ENCODE measurements at places on chromosomes 13 and 19. TPM values are rescaled to one million over a fixed set of nuclear protein-coding genes. Genes with fewer than 3 reads are reported as not detected.

RSPH6A gene
- total RNA-seq, result not detected

ZNF554 gene
- 6.9 TPM for total RNA-seq

ZNF791 gene
- 17.9 TPM for total RNA-seq

DENND1C gene
- total RNA-seq, result 2.9 TPM

ZNF709 gene
- 3.7 TPM for total RNA-seq

ZNF83 gene
- total RNA-seq, result 78.6 TPM

TNNI3 gene
- not detected for total RNA-seq

DNA sequence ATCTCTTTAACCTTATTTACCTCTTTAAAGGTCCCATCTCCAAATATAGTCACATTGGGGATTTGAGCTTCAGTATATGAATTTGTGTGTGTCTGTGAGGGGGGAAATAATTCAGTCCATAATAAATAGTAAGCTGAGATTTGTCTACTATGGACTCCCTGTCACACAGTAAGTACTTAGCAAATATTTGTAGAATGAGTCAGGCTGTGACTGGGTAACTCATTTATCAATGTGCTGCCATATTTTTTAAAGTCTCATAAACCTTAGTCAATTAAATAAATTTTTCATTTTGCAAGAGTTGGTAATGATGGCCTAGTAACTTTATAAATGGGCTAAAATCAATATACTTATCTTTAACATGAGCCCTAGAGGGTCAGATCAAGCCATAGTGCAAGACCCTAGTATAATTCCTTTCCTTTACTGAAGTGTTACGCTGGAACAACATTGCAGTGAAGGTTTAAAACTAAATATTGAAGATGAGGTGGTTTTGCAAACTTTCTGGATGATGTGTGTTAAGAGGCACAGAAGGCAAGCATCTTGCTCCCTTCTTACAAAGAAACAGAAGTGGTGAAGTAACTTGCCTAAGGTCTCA, 305.1 kb downstream of the KCNRG start:
- no peak for DNase-seq
- H3K27ac ChIP-seq, result no peak overlapping the region
- no peaks in the 10 kb centered on the region for H3K36me3 ChIP-seq
- H3K27me3 ChIP-seq, result no peaks in the 10 kb centered on the region
- H3K4me1 ChIP-seq, result peaks cover 8% of the 10 kb centered on the region

DNA sequence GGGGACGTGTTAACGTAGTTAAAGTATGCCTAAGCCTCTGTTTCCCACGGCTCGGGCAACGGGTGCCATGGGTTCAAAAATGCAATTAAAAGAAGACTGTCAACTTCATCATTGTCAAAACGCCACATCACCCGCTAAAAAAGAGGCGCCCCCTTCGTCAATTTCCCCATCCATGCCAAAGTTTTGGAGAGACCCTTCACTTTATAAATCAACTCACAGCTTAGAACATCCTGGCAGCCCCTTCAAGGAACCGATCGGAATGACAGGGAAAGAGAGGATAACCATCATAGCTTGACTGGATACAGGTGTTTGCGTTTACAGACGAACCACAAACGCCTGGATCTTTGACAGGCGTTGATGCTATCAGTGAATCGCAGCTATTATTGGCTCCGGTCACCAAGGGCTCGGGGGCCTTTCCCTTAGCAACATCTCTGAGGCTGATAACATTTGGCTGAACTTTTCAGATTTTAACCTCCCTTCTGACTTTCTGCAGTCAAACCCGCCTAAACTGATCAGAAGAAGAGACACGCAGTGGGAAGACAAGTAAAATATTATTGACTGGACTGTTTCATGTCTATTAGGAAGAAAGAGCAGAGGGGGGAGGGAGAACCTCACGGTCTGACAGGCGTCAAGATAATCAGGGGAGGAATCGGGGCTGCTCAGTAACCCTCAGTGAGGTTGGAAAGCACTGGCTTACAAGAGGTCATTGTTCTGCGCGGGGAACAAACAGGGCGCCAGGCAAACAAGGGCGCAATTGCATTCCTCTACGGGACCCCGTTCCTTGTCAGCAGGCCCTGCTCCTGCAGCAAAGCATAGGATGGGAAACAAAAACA, 322.5 kb upstream of the ZNF507 start:
- no peak overlapping the region for H3K4me3 ChIP-seq
- H3K27ac ChIP-seq, result no peak overlapping the region
- DNase-seq, result no peak
- H3K4me1 ChIP-seq, result peaks cover 7% of the 10 kb centered on the region

DNA sequence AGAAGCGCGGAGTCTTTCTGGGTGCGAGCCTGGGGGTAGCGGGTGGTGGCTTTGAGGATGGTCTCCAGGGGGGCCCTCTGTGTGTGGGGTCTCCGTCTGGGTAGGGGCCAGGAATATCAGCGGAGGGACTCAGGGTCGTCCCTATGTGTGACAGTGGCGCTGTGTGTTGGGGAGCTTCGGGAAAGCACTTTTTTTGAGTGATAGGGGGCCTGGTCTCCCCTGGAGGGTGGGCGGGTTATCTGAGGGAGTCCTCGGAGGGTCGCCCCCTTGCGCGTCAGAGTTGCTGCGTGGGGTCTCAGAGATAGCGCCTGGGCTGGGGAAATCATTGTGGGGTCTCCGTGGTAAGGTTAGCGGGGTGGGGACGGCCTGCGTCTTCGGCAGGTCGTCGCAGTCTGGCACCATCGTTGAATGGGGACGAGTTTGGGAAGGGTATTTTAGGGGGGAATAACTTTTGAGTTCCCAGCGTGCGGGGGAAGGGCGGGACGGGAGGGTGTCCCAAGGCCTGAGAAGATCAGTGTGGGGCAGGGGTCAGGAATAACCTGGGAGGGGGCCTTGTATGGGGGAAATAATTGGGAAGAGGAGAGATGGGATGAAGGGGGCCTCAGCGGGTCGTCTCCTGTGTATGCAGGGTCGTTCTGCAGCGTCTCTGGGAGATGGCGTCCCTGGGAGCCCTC, 857 bp downstream of the IER2 start:
- H3K27me3 ChIP-seq, result no peaks in the 10 kb centered on the region
- no peaks in the 10 kb centered on the region for H3K36me3 ChIP-seq
- peaks cover 30% of the 10 kb centered on the region for H3K4me1 ChIP-seq
- peak overlapping the region; percentile 91 for H3K4me3 ChIP-seq
- DNase-seq, result peak; percentile 92

DNA sequence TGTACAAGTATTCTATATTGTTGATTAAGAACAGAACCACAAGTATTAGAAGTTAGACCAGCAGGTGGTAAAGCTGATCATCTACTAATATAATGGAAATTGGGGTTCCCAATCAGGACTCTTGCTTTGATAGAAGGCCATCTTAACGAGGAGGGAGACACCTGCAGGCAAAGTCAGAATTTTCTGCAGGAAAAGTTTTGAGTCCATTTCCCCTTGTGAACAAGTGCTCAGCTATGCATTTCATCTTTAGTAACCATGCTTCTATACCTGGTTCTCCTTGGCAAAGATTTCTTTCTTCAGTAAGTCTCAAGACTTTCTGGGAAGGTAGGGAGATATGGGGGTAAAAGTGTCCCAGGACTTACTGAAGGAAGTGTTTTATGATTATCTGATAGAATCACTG, 36.1 kb upstream of the USPL1 start:
- H3K36me3 ChIP-seq, result no peaks in the 10 kb centered on the region
- no peak for DNase-seq
- no peak overlapping the region for H3K4me3 ChIP-seq
- peaks cover 8% of the 10 kb centered on the region for H3K4me1 ChIP-seq

- H3K27ac ChIP-seq, result no peak overlapping the region
- H3K27me3 ChIP-seq, result no peaks in the 10 kb centered on the region
- peaks cover 22% of the 10 kb centered on the region for H3K4me1 ChIP-seq
Observed at GRCh38 chr13:73370066-73370465, 311.3 kb downstream of the KLF5 start.

DNA sequence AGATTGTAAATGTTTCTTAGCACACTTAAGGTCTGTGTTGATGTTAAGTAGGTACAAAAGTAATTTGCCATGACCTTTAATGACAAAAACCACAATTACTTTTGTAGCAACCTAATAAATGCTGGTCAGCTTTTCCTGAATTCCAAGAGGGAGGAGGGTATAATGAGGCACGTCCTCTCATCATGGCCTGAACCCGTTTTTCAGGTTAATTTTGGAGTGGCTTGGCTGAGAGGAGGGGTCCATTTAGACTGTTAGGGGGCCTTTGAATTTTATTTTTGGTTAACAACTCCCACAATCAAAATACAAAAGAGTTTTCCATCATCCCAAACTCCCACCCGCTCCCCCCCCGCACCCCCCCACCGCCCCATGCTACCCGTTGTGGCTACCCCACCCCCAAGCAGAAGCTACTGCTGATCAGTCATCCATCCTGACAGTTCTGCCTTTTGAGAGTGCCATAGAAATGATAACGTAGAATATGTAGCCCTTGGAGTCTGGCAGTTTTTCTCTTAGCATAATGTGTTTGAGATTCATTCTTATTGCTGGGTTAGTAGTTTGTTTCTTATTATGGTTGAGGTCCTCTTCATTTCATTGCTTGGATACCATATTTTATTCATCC, 14.4 kb upstream of the PLEKHF1 start:
- DNase-seq, result no peak
- H3K27me3 ChIP-seq, result no peaks in the 10 kb centered on the region
- no peak overlapping the region for H3K4me3 ChIP-seq
- H3K36me3 ChIP-seq, result no peaks in the 10 kb centered on the region
- H3K4me1 ChIP-seq, result peaks cover 10% of the 10 kb centered on the region

DNA sequence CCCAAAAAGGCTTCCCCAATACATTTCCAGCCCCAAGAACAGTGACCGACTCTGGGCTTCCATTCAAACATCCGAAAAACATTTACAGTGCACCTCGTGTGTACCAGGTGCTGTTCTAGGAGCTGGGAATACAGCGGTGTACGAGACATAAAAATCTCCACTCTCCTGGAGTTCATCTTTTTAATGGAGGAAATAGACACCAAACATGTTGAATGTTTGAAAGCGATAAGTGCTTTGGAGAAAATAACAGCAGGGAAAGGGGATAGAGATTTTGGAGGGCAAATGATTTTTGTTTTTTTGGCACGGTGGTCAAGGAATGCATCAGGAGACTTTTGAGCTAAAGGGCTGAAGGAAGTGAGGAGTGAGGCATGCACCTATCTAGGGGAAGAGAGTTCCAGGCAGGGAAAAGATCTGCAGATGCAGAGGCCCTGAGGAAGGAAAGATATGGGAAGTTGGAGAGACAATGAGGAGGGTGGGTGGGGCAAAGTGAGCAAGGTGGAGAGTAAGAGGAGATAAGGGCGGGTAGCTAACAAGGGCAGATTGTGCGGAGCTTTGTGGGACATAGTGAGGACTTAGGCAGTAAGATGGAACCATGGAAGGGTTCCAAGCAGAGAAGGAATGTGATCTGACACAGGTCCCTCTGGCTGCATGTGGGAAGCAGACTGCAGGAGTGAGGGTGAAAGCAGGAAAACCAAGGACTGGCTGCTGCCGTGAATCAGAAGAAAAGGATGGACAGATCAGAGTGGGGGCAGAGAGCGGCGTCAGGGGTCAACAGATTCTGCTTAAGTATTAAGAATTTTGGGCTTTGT, 703 bp upstream of the FBL start:
- H3K27ac ChIP-seq, result peak overlapping the region; percentile 85
- no peak for DNase-seq

GRCh38 chr13:75321084-75321483, 160.9 kb downstream of the TBC1D4 start:
- no peaks in the 10 kb centered on the region for H3K27me3 ChIP-seq
- DNase-seq, result no peak
- H3K36me3 ChIP-seq, result peaks cover 6% of the 10 kb centered on the region
- H3K4me3 ChIP-seq, result no peak overlapping the region

GRCh38 chr13:49652355-49653305, 24.3 kb downstream of the ARL11 start:
- H3K4me3 ChIP-seq, result no peak overlapping the region
- no peak overlapping the region for H3K27ac ChIP-seq
- DNase-seq, result no peak
- H3K27me3 ChIP-seq, result no peaks in the 10 kb centered on the region
- H3K36me3 ChIP-seq, result no peaks in the 10 kb centered on the region
- no peaks in the 10 kb centered on the region for H3K4me1 ChIP-seq

- no peaks in the 10 kb centered on the region for H3K27me3 ChIP-seq
- H3K4me3 ChIP-seq, result no peak overlapping the region
- no peak for DNase-seq
- peak overlapping the region; percentile 91 for H3K27ac ChIP-seq
- H3K36me3 ChIP-seq, result no peaks in the 10 kb centered on the region
Observed at GRCh38 chr19:49472936-49473335, 1.1 kb upstream of the FLT3LG start.

DNA sequence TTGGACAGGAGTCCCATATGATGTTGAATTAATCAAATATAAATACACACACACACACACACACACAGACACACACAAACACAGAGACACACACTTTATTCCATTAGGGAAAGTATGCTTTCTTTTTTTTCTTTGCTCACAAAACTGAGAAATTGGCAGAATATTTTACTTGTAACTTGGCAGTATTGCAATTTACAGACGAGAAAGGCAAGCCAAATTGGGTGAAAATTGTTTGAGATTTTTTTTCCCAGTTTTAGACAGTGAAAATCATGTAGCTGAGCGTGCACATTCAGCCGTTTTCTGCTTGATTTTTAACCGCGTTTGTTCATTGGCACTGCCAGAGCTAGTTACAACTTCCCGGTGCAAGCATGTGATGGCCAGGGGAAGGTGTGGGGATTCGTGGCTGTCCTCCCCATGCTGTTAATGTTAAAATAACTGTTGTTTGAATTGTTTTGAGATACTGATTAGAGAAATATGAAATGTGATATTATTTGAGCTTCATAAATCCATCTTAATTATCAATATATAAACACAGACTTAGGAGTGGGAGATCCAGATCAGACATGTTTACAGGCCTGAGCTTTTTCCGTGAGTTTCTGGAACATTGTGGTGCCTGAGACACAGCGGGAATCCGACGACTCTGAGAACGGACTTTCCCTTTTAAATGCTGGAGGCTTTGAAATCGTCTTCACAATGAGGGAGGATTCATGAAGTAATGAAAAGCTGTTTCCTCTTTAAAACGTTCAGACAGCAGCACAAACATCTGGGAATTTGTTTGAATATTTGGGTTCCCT, 125.5 kb downstream of the KCNRG start:
- no peaks in the 10 kb centered on the region for H3K4me1 ChIP-seq
- DNase-seq, result no peak
- H3K27me3 ChIP-seq, result no peaks in the 10 kb centered on the region
- H3K36me3 ChIP-seq, result no peaks in the 10 kb centered on the region
- no peak overlapping the region for H3K27ac ChIP-seq

DNA sequence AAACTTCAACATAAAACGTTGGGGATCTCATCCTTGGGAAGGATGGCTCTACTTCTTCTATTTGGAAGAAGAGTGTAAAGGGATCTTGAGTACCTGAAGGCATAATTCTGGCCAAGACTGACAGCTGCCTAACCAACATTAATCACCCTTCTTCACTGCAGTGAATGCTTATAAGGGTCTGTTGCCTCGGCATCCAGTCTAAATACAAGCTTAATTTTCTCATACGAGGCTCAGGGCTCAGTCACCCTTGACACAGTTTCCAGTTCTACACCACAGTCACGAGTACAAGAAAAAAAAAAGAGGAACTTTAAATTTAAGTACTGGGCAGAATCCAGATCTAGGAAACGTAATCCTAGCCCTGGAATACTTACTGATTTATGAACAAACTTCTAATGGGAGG, 9.0 kb downstream of the FPR3 start:
- H3K4me1 ChIP-seq, result peaks cover 10% of the 10 kb centered on the region
- H3K27me3 ChIP-seq, result no peaks in the 10 kb centered on the region
- H3K36me3 ChIP-seq, result no peaks in the 10 kb centered on the region
- H3K4me3 ChIP-seq, result no peak overlapping the region
- no peak overlapping the region for H3K27ac ChIP-seq

GRCh38 chr19:7977021-7977722, 28.3 kb downstream of the ELAVL1 start:
- no peaks in the 10 kb centered on the region for H3K4me1 ChIP-seq
- H3K27me3 ChIP-seq, result no peaks in the 10 kb centered on the region
- no peak overlapping the region for H3K27ac ChIP-seq

Data from vagina (tissue), 2 donors.